D341Med (cell line): ENCODE measurements at places on chromosomes 1 and 21.

DNA sequence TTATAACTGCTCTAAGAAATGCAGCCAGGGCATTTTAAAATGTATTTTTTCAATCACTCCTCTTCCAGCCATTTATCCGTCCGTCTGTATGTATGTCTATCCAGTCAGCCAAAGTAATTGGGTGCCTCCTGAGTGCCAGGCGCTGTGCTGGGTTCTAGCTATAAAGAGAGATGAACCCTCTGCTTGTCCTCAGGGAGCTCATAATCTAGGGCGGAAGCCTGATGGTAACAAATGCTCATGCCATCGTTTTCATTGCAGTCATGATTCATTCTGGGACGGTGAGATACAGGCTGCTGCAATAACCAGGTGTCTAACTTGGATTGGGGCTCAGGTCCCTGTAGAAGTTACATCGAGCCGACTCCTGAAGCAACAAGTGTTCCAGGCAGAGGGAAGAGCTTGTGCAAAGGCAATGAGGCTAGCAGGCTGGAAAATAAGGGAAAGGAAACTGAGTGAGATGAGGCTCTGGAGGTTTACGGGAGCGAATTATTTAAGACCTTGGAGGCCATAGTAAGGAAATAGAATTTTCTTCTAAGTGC lies 11.6 kb downstream of the IFI6 start:
- no peak for DNase-seq

DNA sequence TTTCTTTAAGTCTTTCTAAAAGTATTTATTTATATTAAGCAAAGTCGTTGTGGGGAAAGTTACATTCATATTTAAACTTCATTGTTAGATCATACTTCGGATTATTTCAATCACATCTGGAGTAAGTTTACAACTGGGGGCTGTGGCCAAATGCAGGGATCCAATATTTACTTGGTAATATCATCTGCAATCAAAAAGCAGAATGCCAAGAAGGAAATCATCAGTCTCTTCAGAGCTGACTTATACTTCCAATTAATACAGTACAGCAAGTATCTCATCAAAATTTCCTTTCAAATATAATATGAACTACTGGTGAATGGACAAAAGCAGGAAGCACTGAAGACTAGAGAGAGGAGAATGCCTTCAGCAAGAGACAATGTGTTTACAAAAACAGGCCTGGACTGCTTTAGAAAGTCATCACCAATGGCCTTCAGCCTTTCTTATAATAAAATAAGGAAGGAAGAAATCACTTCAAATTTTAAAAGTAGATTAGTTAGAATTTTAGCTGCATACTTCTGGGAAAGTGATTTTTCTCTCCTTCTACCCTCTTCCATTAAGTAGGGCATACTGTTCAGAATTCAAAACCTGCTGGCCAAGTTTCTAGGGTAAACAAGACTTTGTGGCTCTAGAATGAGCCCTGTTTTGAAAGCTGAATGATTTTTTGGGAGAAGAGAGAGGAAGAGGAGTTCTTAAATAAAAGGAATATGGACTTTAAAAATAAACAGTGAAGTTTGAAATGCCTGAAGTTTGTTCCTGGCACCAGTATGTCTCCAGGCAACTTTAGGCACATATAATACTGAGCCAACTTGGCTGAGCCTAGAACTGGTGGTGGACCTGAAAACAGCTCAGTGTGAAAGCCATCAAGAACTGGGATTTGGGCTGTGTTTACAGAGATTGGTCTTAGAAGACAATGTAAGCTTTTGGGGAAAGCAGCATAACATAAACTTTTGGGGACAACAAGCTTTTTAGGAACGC lies 22.2 kb upstream of the MYOC start:
- DNase-seq: no peak

- DNase-seq: no peak
Measured at GRCh38 chr1:3641046-3641760, 8.7 kb downstream of the WRAP73 start.

GRCh38 chr1:159900086-159900680 lies at the start of gene CFAP45:
Gene CFAP45 (minus strand): TSS chr1:159900165. CDS start chr1:159900098, 67 bp downstream.
- no peak for DNase-seq

GRCh38 chr1:210490781-210491180 lies 162.1 kb downstream of the HHAT start:
- DNase-seq: no peak

- DNase-seq: peak; percentile 80
Measured at GRCh38 chr1:39539252-39539790, 37.3 kb downstream of the PABPC4 start.

- no peak for DNase-seq
Measured at GRCh38 chr1:216700779-216701178, 22.4 kb downstream of the ESRRG start.

DNA sequence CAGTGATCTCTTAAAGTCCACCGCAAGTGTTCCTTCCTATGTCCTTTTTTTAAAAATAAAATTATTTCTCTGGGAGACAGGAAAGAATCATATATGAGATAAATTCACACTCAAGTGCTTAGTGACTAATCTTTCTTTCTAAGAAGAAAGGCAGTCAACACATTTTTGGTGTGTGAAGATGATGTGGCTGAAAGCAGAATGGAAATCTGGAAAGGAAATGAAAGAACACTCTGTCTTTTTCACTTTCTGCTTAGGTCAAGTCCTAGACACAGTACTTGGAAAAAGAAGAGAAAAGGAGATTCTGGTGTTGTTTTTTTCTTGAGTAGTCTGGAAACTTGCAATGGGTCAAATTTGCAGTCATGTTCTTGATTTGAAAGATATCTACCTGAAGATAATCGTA lies 45.5 kb upstream of the PRRX1 start:
- no peak for DNase-seq

GRCh38 chr1:112954945-112955772 lies 837 bp downstream of the SLC16A1 start:
- peak; percentile 70 for DNase-seq

GRCh38 chr1:44934791-44935190 lies 51.6 kb downstream of the EIF2B3 start:
- DNase-seq: peak; percentile 68

DNA sequence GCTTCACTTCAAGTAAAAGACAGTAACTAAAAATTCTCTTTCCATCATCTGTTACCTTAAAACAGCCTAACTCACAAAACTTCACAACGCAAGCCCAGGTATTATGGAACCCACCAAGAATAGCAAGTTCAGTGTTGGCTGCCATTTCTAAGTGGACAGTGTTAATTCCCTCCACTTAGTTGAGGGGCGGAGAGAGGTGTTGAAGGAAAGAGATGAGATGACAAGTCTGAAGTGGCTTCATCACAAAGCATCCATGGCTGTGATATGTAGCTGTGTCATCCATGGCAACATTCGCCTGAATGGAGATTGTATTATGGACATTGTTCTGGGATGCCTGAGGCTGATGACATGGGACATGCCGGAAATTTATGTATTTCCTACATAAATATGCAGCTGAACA lies 101.8 kb downstream of the SIM2 start:
- DNase-seq: no peak

DNA sequence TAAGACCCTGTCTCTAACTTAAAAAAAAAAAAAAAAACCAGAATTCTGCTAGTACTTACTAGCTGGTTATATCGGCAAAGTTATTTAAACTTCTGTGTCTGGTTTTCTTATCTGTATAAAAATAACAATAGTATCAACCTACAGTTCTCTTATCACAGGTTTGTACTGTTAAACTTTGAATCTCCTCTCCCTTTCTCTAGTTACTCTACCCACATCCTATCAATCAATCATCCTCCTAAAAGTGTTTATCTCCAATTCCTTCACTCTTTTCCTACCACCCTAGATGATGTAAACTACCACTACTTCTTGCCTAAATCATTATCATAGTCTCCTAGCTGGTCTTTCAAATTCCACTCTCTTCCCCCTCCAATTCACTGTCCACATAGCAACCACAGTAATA lies 27.6 kb downstream of the USP33 start:
- DNase-seq: no peak
